ENCODE measurements at places on chromosomes 5 and 9. TPM values are rescaled to one million over a fixed set of nuclear protein-coding genes. Genes with fewer than 3 reads are reported as not detected.

The JAKMIP2 gene
- 14.1 TPM for total RNA-seq

The ECSCR gene
- 1.0 TPM for total RNA-seq

The TUSC1 gene
- total RNA-seq = 10.7 TPM

The SLC25A2 gene
- total RNA-seq = not detected

The LCN15 gene
- total RNA-seq = not detected

The LRRC14B gene
- not detected for total RNA-seq

The NUDT2 gene
- total RNA-seq = 62.0 TPM

The NTRK2 gene
- under 0.01 TPM for total RNA-seq

The LECT2 gene
- total RNA-seq = not detected

The GRIN1 gene
- not detected for total RNA-seq

The IFNK gene
- not detected for total RNA-seq

The C5orf52 gene
- not detected for total RNA-seq

The SPATA31C2 gene
- total RNA-seq = not detected

The SYK gene
- total RNA-seq = not detected
